ENCODE measurements at places on chromosomes 5 and 9.

DNA sequence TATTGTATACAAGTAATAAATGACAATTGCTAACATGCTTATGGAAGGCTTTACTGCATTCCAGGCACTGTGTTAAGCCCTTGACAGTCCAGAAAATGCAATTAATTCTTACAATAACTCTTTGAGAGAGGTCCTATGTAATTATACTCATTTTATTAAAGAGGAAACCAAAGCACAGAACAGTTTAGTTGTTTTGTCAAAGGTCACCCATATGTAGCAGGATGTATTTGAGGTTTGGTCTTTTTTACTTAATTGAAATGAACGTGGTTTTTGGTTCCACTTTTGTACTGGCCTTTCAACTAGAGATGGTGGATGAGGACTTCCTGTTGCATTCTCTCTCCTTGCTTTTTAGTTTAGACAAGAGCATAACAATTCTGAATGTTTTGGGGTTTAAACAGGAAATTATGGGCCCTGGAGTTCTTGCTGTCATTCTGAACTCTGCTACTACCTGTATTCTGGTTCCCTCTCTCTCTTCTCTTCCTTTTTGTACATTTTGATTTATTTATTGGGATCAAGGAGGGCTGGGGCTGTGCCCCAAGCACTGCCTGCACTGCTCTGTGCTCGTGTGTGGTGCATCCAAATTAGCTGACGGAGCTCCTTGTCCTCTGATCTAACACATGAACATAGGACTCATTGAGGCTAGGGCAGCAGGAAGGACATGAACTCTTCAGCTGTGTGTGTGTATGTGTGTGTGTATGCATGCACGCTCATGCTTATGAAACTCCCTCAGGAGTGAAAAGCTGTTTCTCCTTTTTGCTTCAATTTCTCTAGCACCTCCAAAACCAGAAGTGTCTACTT is 47.4 kb downstream of the SLC28A3 start:
- DNase-seq: no peak

DNA sequence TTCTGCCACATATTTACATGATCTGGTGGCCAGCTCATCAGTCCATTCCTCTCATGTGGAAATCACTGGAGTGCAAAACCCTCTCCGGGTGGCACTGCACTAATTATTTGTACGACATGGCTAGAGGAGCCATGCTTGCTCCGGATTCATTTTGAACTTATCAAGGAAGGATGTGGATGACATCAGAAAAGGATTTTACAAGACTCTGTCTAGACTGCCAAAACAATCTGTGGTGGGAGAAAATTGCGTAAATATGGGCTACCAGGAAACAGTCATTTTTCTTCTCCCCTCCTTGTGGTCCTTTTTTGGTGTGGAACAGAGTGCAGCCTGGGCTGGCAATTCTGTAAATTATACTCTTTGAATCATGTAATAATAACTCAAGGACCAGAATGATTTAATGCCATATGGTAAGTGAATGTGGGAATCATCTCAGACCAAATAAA is 123.4 kb upstream of the IFNE start:
- DNase-seq: no peak

- no peak for DNase-seq
Measured at GRCh38 chr9:137602661-137603060, 2.8 kb upstream of the ARRDC1 start.

DNA sequence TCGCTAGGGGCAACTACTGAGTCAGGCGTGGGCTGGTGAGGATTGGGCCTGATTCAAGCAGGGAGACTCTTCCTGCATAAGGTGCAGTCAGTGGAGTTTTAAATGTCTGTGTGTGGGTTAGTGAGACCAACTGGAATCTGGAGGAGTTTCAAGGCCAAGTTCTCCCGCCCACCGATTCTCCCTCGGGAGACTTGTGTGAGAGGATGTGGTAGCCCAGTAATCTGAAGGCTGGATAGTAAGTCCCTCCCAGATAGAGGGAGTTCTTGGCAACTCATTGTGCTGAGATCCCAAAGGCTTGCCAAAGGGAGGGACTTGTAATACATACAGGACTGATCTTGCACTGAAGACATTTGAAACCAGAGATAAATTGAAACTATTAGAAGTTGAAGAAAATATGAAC is 51.8 kb downstream of the WDR36 start:
- DNase-seq: no peak

- peak; percentile 94 for DNase-seq
Measured at GRCh38 chr5:141475625-141476131, at the start of gene PCDHGC3. PCDHGC3 (plus strand) TSS chr5:141475966; CDS start chr5:141476117, 151 bp downstream.

GRCh38 chr5:136246122-136246521 is 53.2 kb upstream of the SMIM32 start:
- no peak for DNase-seq

DNA sequence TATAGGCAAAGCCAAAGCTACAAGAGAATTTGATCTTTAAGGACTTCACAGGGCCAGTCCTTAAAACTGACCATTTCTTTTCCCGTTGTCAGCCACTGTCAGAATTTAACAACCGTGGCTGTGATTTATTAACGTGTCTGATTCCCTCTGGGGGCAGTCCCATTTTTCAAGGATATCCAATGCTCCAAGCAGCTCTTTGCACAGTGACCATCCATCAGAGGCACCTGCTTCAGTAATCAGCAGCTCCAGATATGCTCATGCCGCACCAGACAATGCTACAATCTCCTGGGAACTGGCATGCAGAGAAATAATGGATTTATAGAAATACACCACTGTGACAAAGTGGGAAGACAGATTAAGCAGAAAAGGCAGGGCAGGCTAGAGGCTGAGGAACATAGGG is 163.3 kb upstream of the PPP1R2B start:
- no peak for DNase-seq

GRCh38 chr9:16870596-16871335 is at the start of gene BNC2:
BNC2 (minus strand) TSS chr9:16870670; CDS start chr9:16870648, 22 bp downstream.
- peak; percentile 37 for DNase-seq

DNA sequence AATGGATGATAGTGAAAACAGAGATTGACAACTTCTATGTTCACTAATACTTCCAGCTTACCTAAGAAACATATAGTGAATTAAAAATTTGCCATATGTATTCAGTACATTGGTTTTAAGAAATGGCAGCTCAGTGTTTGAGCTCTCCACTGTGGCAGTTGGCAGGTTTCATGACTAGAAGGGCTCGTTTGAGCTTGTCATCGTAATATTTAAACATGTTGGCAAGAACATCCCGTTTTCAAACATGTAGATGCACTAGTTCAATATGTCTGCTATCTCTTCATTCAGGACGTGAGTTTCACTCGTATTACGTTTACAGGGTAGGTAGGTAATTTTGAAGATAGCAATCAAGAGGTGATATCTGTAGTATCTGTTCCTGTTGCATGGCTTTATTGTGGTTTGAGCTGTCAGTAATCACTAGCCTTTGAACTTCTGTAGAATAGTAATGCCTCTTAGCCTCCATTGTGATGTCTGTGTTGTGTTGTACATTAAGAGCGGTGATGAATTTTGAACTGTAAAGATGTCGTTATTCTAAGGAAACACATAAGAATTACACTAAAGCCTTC is 74.8 kb downstream of the NLN start:
- DNase-seq: no peak

DNA sequence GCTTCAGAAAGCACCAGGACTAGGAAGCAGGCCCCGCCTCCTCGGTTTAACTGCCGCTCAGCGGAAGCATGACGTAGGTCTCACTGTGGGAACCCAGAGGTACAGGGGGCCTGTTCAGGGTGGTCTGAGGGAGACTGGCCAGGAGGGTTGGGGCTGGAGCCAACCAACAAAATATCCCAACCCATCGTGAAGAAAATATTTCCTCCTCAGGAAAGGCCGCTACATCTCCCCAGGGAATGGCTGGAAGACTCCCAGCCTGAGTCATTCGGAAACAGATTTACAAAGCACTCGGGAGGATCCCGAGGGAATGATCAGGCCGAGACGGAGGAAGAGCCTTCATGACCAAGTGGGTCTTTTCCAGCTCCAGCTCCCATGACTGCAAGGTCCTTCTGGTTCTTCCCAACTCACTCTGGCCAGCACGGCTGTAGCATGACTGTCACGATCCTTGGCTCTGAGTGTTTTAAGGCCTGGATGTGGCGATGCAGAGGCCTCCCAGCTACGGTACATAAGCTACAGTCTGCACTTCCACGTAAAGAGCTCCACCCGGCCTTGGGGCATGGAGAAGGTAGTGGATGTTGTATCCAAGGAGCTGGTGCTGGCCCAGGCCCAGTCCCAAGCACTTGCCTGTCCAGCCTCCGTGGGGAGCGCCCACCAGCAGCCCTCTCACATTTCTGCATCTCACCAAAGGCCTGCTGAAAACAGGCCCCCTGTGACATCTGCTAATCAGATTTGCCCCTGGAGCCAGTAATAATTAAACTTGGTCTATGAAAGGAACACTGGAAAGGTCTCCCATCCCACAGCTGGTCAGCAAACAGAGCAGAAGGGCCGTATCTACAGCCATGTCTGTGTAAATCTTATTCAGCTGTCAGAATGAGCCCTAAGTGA is 100.6 kb downstream of the LHFPL2 start:
- DNase-seq: no peak

- DNase-seq: no peak
Measured at GRCh38 chr5:40603378-40603777, 76.3 kb upstream of the PTGER4 start.

- no peak for DNase-seq
Measured at GRCh38 chr9:94643176-94643575, 3.9 kb upstream of the FBP1 start.

GRCh38 chr9:4389755-4390154 is 89.9 kb upstream of the GLIS3 start:
- DNase-seq: no peak

GRCh38 chr9:120259100-120259499 is 320.9 kb downstream of the CDK5RAP2 start:
- DNase-seq: no peak

- no peak for DNase-seq
Measured at GRCh38 chr5:126521130-126521529, 73.9 kb downstream of the ALDH7A1 start.

- DNase-seq: no peak
Measured at GRCh38 chr5:147713550-147714295, 68.8 kb downstream of the JAKMIP2 start.

GRCh38 chr9:72041775-72042194 is 18.6 kb downstream of the C9orf57 start:
- DNase-seq: no peak

- no peak for DNase-seq
Measured at GRCh38 chr9:135110416-135110815, 22.9 kb downstream of the OLFM1 start.

- DNase-seq: no peak
Measured at GRCh38 chr5:10471677-10472076, 30.0 kb downstream of the ROPN1L start.

GRCh38 chr9:38423973-38424843 is at the start of gene IGFBPL1:
IGFBPL1 (minus strand) TSS chr9:38424454; CDS start chr9:38424424, 30 bp downstream.
- DNase-seq: peak; percentile 28

DNA sequence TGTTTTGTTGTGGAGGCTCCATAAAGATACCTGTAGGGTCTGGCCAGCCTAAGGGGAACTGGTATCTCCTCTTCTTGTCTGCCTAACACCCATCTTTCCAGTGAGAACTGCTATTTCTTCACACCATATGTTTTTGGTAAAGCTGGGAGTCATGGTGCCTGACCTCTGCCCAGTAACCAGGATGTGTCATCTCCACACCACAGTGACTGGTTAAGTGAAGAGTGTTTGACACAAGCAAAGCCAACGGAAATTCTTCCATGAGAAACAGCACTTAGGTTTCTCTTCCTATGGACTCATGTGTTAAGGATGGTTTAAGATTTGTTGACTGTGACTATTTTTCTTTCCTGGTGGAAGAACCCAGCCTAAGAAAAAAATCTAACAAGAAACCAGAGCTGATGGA is 111.5 kb downstream of the HTR4 start:
- DNase-seq: no peak

DNA sequence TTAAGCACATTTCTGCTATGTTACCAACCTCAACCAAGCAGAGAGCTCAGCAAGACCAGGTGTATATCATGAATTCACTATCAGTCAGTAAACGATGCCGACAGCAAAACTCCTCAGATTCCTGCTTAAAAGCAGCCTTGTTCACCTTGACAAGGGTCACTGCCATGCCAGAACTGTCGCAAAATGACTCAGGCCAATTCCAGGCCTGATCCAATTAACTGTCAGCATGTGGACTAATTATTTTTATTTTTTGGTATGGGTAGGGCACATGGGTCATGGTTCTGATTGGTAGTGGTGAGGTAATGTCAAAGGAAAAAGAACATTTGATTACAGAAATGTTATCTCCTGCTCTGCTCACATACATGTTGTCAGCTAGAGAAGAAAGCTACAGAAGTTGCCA is 214.2 kb upstream of the OTULINL start:
- no peak for DNase-seq

DNA sequence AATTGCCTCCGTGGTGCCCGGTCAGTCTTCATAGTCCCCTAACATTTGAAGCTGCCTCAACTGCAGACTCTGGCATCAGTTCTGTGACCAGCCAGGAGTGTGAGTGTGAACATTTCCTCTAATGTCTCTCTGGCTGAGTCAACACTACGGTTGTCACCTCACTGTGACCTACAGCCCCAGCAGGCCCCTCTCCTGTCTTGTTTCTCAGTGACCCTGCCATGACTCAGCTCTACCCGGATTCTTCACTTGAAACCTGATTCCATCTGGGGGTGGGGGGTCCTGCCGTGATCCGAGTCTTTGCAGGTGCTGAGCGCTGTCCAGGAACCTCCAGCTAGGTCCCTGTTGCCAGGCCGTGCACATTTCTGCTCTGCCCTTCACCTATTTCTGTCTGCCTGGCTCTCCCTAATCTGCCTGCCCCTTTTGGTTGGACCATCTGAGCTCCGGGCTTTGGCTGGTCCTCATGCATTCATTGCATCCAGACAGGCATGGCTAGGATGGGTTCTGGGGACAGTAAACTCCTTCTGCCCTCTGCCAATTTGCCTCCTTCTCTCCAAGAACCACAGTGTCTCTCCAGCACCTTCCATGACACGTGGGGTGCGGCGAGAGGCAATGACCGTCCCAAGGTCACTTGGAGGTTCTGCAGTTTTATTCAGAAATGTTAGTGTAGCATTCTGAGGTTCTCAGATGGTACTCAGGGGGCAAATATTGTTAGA is 24.2 kb downstream of the STC2 start:
- no peak for DNase-seq

GRCh38 chr5:133968204-133968980 is at the start of gene C5orf15:
C5orf15 (minus strand) TSS chr5:133968625; CDS start chr5:133968584, 41 bp downstream.
- DNase-seq: peak; percentile 99

DNA sequence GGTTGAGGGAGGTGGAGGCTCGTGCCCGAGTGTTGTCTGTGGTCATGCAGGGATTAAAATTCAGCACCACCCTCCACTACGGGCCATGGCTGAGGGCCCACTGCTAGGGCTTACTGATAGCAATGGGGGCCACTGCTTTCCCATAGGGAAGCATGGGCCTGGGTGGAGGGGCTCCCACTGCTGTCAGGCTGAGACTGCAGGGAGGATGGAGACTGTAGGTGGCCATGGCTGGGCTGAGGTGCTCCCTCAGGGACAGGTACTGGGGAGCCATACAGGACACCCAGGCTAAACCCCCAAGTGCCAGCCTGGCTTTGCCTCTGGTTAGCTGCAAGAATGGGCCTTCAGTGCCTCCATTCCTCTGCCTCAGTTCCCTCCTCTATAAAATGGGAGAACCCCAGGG is 26.1 kb downstream of the FAM163B start:
- no peak for DNase-seq

GRCh38 chr9:128099231-128099931 is 28.1 kb downstream of the PTGES2 start:
- no peak for DNase-seq
